ENCODE measurements at places on chromosomes 6 and 20.
A peak's percentile ranks its signal among the peaks of the same experiment; 100 is the strongest.

- no peak for DNase-seq
These were observed 211.8 kb downstream of the PLCB4 start for GRCh38 chr20:9280666-9281065.

GRCh38 chr6:68497927-68498326 is 137.2 kb upstream of the ADGRB3 start:
- no peak for DNase-seq

- DNase-seq: peak; percentile 68
These were observed 792 bp upstream of the MICA start for GRCh38 chr6:31402324-31403282.

DNA sequence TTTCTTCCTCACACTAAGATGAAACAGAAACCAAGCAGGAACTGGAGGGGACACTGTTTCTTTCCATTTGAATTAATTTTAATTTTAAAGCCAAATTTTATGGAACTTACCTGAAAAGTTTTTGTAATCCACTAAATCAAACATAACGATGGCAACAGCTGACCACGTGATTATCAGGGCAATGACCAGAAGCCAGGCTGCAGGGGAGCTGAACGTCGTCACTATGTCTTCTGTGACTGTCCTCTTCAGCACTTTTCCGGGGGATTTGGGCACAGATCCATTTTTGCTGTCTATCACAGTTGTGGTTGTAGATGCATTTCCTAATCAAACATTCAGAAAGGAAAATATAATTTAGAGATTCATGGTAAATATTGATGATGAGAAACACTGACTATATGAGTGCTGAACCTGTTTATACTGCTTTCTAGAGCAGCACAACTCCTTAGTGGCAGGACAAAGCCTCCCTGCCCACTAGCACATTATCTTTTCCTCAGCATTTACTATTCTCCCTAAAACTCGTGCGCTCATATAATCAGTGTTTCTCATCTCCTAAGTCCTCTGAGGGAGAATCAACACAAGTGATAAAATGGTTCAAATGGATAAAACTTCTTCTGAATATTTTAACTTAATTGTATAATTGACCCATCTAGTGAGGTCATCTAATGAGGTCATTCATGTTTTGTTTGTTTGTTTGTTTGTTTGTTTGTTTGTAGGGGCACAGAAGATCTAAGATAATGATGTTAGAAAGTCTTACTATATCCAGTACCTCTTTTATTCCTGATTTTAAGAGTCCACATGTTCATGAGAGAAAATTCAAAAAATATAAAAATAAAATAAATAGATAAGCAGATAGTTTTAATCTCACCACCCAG is 65.7 kb downstream of the TRDN start:
- no peak for DNase-seq

DNA sequence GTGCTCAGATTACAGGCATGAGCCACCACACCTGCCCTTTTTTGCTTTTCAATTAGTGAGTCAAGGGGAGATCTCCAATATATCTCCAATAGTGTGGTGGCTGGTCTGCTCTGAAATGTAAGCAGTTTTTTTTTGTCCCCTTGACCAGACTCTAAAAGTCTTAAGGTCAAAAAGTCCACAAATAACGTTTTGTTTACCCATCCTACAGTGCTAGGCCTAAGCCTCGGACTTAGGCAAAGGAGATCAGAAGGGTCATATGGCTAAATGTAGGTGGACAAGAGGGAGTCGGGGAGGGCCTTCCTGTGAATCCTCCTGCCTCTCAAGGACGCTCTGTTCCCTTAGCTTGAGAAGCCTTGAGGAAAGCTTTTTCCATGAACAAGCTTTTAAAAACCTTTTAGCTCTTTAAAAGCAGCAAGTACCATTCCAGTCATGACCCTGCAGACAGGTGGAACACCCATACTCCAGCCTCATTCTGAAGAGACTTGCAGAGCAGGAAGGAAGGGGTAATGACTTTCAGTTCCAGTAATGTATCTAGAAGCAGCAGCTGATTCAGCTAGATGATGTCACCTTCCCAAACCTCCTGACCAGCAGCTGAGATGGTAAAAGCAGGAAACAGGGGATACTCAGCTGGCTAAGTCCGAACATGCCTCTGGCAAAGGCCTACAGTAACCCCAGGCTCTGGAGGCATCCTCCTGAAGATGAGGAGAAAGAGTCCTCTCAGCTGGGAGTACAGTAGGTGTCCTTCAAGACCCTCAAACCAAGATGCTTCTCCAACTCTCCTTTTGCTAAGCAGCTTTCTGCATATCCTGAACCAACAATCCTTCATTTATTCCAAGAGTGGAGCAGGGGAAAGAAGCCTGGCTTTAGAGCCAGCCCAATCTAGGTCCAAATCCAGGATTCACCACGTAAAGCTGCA is 23.6 kb downstream of the BCL2L1 start:
- DNase-seq: no peak

GRCh38 chr6:156651486-156651885 is 125.7 kb upstream of the ARID1B start:
- DNase-seq: no peak

- DNase-seq: no peak
These were observed 21.0 kb downstream of the RIPOR3 start for GRCh38 chr20:50670126-50670862.

DNA sequence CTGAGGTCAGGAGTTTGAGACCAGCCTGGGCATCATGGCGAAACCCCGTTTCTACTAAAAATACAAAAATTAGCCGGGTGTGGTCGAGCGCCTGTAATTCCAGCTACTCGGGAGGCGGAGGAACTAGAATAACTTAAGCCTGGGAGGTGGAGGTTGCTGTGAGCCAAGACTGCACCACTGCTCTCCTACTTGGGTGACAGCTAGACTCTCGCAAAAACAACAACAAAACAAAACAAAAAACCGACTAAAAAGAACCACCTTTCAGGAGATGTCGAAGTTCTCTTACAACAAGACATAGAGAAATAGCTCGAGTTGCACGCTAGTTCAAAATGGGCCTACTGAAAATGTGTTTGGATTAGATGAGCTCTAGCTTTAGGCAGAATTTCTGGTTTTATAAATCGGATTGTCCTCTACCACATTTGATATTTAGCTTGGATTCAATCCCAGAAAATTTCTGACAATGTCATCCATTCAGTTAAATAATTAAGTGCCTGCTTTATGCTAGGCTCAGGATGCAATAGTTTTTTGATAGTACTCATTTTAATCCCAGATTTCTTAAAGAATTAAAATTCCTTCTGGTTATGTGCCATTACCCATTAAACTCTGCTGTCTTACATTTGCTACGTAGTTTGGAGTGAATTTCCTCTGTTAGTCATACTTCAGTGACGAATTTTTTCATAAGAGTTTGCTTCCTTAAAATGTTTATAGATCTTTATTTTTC is 137.5 kb upstream of the SHLD1 start:
- DNase-seq: peak; percentile 45

- DNase-seq: no peak
These were observed 10.0 kb downstream of the THBS2 start for GRCh38 chr6:169243661-169244060.

GRCh38 chr6:88114838-88115237 is 51.3 kb downstream of the CNR1 start:
- DNase-seq: no peak

DNA sequence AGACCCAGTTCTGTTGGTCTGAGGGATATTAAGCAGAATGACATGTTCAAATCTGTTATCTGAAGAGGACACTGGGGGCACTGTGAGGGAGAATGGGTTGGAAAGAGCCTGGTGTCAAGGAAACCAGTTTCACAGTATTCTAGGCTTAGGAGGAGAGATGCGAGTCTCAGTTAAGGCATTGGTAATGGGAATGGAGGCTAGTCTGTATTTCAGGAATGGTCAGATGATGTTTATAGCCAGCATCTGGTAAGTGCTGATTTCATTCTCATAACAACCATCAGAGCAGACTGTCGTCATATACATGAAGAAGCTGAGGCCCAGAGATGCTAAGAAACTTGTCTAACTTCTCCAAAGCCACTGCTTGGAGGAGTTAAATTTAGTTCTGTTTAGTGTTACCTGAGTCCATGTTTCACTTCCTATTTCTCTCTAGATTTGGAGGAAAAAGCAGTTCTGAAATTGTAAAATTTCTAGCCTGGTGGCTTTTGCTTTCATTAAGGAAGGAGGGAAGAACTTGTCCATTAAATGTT is 242.0 kb downstream of the ARID1B start:
- no peak for DNase-seq

- no peak for DNase-seq
These were observed 22.2 kb downstream of the TFEB start for GRCh38 chr6:41713159-41713649.

- DNase-seq: no peak
These were observed 56.9 kb upstream of the PRND start for GRCh38 chr20:4664691-4665360.

- peak; percentile 66 for DNase-seq
These were observed 161.4 kb downstream of the FOXC1 start for GRCh38 chr6:1770968-1771723.

DNA sequence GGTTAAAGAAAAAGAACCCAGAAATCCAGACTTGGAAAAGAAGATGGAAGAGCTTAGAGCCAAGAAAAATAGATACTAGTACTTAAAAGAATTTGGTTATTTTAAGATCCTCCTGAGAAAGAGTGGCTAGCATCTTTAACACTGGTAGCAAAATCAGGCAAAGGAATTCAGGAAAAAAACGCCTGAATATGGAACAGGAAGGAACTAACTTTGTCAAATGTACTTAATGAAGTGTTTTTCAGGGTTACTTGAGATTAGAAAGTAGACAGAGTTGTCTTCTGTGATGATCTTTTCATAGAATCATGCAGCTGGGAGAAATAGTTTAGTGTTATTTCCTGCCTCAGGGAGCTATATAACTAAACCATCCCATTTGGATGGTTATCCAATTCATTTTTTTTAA is 50.8 kb upstream of the SASH1 start:
- DNase-seq: no peak

- DNase-seq: no peak
These were observed 24.0 kb downstream of the HBS1L start for GRCh38 chr6:135030532-135031178.

DNA sequence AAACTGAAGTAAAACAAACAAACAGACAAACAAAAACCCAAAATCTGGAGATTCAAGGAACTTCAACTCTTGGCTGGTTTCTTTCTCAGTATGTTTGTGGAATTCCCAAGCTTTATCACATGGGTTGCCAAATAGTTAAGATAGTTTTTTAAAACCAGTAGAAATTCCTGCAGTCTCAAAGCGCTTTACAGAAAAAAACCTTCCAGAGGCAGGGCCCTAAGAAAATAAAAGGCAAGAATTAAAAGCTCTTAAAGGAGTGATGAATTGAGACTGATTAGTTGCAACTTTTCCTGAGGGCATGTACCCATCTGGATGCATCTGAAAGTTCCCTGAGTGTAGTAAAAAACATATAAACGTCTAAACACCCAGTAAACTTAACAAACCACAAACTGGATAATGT is 25.9 kb upstream of the PTCHD4 start:
- no peak for DNase-seq

GRCh38 chr6:63525186-63525878 is 46.9 kb upstream of the LOC128125822 start:
- DNase-seq: no peak

DNA sequence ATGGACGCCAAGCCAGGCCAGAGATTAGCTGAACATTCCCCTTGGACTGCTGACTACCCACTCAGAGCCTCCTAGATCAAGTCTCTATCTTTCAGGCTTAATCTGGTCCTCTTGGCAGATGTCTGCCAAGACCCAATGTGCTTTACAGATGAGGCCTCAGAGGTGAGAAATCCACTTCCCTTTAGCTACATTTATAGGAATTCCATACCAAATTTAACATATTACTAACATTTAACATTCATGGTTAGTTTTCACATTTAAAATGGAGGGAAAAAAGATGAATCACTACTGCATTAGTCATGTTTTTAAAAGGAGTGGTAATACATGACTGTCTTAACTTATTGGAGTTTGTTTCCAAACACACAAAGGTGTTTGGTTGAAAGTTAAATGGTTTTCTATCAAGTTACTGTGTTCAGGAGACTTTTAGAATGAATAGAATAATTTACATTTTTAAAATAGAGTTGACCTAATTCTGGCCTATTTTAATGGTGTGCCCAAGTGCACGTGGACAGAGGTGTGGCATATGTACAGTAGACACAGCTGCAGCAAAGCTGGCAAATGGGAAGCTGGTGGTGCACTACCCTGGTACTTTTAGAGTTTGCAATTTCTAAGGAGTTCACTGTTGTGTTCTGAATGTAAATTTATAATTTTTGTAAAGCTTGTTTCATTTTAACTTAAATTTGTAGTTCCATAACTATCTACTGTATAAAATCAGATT is 41.9 kb upstream of the CALHM6 start:
- DNase-seq: no peak

DNA sequence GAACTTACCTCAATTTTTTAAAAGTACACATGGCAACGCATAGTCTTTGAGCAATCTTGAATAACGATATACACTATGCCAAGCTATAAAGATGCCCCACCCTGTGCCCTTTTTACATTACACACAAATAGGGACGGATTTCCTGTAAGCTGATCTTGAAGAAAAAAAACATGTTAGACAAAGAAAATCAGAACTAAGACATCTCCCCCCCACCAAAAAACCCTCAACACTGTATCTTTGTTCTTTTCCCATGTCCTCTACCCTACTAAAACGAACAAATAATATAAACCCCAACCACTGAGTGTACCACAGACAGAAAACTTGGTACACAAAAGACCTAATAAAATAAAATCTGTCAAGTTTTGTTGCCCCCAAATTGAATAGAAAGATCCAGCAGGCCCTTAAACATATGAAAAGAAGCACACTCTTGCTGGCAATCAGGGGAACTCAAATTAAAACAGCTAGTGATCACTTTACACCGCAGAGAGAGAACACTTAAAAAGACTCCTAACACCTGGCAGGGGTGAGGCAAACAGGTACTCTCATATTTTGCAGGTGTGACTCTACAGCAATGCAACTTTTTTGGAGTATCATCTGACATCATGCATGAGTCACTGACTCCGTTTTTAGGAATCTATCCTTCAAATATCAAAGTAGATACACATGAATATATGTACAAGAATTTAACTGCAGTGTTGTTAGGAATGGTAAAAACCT is 29.6 kb downstream of the BACH2 start:
- DNase-seq: no peak

DNA sequence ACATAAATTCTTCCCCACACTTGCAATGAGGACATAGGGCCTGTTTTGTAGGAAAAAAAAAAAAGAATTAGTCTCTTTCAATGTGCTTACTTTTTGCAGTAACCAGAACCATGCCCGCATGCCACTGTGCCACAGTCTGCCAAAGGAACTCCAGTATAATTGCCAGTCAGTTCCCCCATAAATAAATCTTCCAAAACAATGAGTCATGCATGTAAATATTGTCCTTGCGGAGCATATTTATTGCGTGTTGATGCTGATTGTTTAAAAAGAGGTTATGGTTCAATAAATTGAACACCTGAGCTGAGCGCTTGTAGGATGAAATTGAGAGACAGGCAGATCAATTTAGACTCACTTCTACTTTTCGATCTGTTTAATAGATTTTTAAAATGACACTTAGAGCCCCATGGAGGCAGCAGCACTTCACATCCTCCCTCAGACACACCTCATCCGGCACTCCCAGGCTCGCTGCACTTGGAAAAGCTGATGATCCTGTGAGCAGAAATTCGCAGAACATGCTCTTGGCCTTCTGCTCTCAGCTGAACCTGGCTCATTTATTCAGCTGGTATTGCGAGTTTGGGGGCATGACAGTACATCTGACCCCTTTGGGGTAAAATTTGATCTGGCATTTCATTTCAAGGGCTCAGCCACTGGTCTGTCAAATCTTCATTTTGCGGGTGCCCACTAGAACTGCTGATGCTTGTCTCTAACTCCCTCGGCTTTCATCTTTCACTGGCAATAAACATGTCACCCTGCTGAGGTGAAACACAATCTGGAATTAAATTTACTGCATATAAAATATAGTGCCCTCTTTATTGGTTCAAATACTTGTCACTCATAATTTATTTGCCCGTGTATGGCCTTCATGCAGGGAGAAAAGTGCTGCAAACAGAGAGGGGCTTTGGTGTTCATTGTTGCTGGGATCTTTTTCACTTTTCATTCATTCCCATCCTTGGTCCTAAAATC is 371.1 kb upstream of the POU3F2 start:
- DNase-seq: no peak

Data from activated CD8-positive, alpha-beta memory T cell treated with anti-CD3 and anti-CD28 coated beads, Interleukin-2, amount 50 U/mL, for 48 hours (primary cell).